Endothelial cell of umbilical vein (primary cell): ENCODE measurements at places on chromosomes 13 and 19. TPM values are rescaled to one million over a fixed set of nuclear protein-coding genes. Genes with fewer than 3 reads are reported as not detected.

- no peaks in the 10 kb centered on the region for H3K36me3 ChIP-seq
- no peaks in the 10 kb centered on the region for H3K27me3 ChIP-seq
- peak; percentile 81 for DNase-seq
- peaks cover 32% of the 10 kb centered on the region for H3K4me1 ChIP-seq
Measured at GRCh38 chr13:76762721-76763120, 123.5 kb downstream of the KCTD12 start.

GRCh38 chr19:3580156-3580934, 4.9 kb upstream of the GIPC3 start:
- DNase-seq: peak; percentile 69
- no peak overlapping the region for H3K27ac ChIP-seq
- H3K4me3 ChIP-seq: no peak overlapping the region
- no peaks in the 10 kb centered on the region for H3K27me3 ChIP-seq

GRCh38 chr19:28686756-28687155, 526.2 kb downstream of the UQCRFS1 start:
- no peaks in the 10 kb centered on the region for H3K36me3 ChIP-seq
- DNase-seq: no peak
- no peaks in the 10 kb centered on the region for H3K27me3 ChIP-seq
- H3K27ac ChIP-seq: no peak overlapping the region
- no peak overlapping the region for H3K4me3 ChIP-seq
- no peaks in the 10 kb centered on the region for H3K4me1 ChIP-seq

GRCh38 chr13:32025730-32026129, 5.8 kb upstream of the FRY start:
- H3K4me1 ChIP-seq: peaks cover 3% of the 10 kb centered on the region
- no peak overlapping the region for H3K4me3 ChIP-seq
- DNase-seq: no peak
- H3K36me3 ChIP-seq: no peaks in the 10 kb centered on the region

GRCh38 chr19:55071129-55071502, 4.6 kb upstream of the EPS8L1 start:
- no peak for DNase-seq
- peaks cover 6% of the 10 kb centered on the region for H3K4me1 ChIP-seq
- peaks cover 20% of the 10 kb centered on the region for H3K27me3 ChIP-seq

- H3K27me3 ChIP-seq: no peaks in the 10 kb centered on the region
- H3K36me3 ChIP-seq: no peaks in the 10 kb centered on the region
- no peak overlapping the region for H3K4me3 ChIP-seq
- no peak overlapping the region for H3K27ac ChIP-seq
- DNase-seq: no peak
Measured at GRCh38 chr13:37616131-37616530, 17.6 kb upstream of the POSTN start.

DNA sequence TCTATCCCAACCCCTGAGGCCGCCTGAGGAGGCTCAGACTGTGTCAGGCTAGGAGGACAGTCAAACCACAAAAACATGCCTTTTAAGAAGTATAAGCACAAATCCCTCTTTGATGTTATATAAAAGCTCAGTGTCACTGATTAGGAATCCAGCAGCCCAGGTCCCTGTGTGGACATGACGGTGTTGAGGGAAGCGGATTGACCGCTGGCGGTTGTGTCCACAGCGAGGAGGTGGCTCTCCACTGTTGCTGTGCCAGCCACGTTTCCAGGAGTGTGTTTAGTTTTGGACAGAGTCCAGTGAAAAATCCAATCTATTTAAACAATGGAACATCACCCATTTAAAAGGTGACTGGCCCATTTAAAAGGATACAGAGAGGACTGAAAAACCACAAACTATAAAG, 7.5 kb upstream of the GJA3 start:
- no peak for DNase-seq
- no peak overlapping the region for H3K27ac ChIP-seq
- peaks cover 28% of the 10 kb centered on the region for H3K27me3 ChIP-seq
- H3K36me3 ChIP-seq: no peaks in the 10 kb centered on the region
- no peaks in the 10 kb centered on the region for H3K4me1 ChIP-seq

GRCh38 chr13:84962141-84962750, 837.0 kb downstream of the SLITRK6 start:
- H3K27me3 ChIP-seq: no peaks in the 10 kb centered on the region
- no peak for DNase-seq
- no peak overlapping the region for H3K4me3 ChIP-seq
- no peaks in the 10 kb centered on the region for H3K4me1 ChIP-seq
- H3K27ac ChIP-seq: no peak overlapping the region

DNA sequence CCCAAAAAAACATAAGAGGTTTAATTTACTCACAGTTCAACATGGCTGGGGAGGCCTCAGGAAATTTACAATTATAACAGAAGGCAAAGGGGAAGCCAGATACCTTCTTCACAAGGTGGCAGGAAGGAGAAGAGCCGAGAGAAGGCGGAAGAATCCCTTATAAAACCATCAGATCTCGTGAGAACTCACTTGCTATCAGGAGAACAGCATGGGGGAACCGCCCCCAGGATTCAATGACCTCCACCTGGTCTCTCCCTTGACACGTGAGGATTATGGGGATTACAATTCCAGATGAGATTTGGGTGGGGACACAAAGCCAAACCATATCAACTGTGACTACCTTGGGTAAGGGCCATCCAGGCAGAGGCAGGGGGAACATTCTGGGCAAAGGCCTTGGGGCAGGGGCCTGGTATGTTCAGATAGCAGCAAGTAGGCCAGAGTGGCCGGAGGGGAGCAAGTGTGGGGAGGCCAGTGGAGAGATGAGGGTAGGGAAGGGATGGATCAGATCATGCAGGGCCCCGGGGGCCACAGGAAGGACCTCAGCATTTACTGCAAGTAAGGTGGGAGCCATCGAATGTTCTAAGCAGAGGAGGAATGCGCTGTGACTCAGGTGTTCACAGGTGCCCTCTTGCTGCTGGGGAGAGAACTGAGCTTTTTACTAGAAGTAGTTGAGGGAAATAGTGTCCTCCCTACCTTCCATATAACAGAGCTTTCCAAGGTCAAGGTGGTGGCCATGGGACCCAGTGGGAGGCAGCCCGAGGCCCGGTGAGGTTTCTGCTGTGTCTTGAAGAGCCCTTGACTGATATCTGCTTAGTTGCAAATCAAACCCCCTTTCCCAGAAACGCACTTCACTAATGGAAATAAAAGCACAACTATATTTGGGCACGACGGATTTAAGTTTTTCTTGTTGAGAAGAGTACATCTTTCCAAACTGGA, 18.0 kb downstream of the RAB3D start:
- no peaks in the 10 kb centered on the region for H3K27me3 ChIP-seq
- DNase-seq: no peak
- H3K36me3 ChIP-seq: no peaks in the 10 kb centered on the region
- peaks cover 7% of the 10 kb centered on the region for H3K4me1 ChIP-seq

- no peaks in the 10 kb centered on the region for H3K4me1 ChIP-seq
- no peak for DNase-seq
- no peaks in the 10 kb centered on the region for H3K27me3 ChIP-seq
- no peak overlapping the region for H3K27ac ChIP-seq
- no peak overlapping the region for H3K4me3 ChIP-seq
Measured at GRCh38 chr13:70502944-70503343, 394.7 kb upstream of the KLHL1 start.

DNA sequence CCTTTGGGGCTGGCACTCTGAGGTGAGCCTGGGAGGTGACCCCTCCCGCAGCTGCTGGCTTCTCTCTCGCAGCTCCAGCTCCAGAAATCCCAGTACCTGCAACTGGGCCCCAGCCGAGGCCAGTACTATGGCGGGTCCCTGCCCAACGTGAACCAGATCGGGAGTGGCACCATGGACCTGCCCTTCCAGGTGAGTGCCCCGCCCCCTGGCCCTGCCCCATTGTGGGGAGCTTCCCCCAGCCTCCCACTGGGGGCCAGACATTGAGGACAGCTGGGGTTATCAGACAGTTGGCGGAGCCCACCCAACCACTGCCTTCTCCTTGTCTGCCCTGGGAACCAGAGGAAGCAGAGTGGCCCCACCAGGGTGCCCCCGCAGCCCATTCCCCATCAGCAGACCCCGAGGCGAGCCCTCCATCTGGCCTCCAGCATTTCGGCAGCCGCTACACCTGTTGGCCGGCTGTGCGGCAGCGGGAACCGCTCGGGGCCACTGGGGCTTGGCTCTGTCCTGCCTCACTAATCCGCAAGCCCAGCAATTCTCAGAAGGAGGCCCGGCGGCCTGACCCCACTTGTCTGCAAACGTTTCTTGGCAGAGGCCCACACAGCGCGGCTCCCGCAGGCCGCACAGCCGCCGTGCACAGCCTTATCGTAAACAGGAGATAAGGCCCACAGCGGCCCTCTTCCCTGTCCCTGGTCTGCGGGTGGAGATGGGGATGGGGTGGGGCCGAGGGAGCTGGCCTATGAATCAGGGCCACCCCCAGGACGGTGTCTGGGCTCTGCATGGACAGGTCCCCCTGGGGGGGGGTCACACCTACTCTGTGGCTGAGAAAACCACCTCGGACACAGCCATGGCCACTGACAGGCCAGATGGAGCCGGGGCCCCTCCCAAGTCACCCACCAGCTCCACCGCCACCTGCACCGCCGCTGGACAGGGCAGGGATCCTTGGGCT, 48.0 kb downstream of the COMP start:
- H3K4me3 ChIP-seq: no peak overlapping the region
- H3K27ac ChIP-seq: no peak overlapping the region
- H3K4me1 ChIP-seq: no peaks in the 10 kb centered on the region
- no peaks in the 10 kb centered on the region for H3K36me3 ChIP-seq
- H3K27me3 ChIP-seq: no peaks in the 10 kb centered on the region
- peak; percentile 10 for DNase-seq

DNA sequence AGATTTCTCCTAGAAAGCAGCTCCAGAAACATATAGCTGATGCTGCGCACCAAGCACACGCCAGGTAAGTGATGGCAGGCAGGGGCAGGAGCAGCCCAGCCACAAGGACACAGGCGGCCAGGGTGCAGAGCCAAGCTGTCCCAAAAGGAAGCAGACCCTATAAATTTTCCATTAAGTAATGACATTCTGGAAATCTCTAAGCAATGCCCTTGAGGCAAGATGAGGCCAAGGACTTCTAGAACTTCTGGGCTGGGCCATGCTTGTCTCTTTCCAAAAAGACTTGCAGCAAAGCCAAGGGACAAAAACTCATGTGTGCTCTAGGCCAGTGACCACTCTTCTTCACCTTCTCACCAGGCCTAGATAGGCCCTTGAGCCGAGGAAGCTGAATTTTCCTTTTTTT, 42.2 kb upstream of the EPHX3 start:
- H3K27me3 ChIP-seq: no peaks in the 10 kb centered on the region
- no peaks in the 10 kb centered on the region for H3K4me1 ChIP-seq
- no peak overlapping the region for H3K27ac ChIP-seq

- peak; percentile 44 for DNase-seq
- H3K27me3 ChIP-seq: no peaks in the 10 kb centered on the region
- no peak overlapping the region for H3K27ac ChIP-seq
- H3K4me3 ChIP-seq: no peak overlapping the region
- H3K36me3 ChIP-seq: peaks cover 8% of the 10 kb centered on the region
Measured at GRCh38 chr13:98454389-98454881, 122.5 kb downstream of the STK24 start.

GRCh38 chr13:50006426-50007135, 8.7 kb upstream of the KCNRG start:
- H3K4me3 ChIP-seq: no peak overlapping the region
- H3K4me1 ChIP-seq: no peaks in the 10 kb centered on the region
- no peak overlapping the region for H3K27ac ChIP-seq
- H3K27me3 ChIP-seq: no peaks in the 10 kb centered on the region
- DNase-seq: peak; percentile 25

GRCh38 chr13:33123066-33123859, 107.0 kb downstream of the KL start:
- peaks cover 51% of the 10 kb centered on the region for H3K4me1 ChIP-seq
- H3K4me3 ChIP-seq: no peak overlapping the region
- peak; percentile 65 for DNase-seq
- no peaks in the 10 kb centered on the region for H3K27me3 ChIP-seq
- peaks cover 8% of the 10 kb centered on the region for H3K36me3 ChIP-seq

DNA sequence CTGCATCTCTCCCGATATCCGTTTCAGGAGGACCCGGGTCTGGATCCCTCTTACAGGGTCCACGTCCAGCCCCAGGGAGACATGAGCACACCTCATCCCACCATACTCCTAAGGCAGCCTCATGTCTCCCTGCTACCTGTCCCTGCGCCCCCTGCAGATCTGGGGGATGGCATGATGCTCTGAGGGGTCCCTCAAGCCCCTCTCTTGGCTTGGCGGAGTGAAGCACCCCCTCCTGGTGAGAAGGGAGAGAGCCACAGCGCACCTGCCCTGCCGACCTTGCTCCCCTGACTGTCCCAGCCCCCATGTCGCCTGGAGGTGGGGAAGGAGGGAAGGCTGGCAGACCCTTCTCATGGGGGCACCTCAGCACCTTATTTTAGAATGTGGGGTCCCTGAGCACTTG, 21.5 kb upstream of the ARHGEF7 start:
- no peaks in the 10 kb centered on the region for H3K4me1 ChIP-seq
- no peak for DNase-seq
- no peak overlapping the region for H3K4me3 ChIP-seq
- no peak overlapping the region for H3K27ac ChIP-seq

DNA sequence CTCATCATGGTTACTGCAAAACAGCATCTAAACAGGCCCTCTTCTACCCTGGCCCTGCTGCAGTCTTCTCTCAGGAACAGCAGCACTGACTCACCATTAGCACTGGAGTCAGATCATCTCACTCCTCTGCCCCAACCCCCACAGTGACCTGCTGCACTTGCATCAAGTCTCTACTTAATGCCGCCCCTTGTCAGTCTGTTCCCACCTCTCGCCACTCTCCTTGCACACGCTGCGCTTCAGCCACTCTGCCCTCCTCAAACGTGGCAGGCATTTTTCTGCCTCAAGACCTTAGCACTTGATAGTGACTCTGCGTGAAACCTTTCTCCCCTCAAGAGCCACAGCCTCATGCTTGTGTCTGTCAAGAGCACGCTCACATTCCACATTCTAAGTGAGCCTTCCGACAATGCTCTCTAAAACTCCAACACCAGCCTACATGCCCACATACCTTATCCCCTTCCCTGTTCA, 22.1 kb downstream of the MIPEP start:
- H3K27me3 ChIP-seq: no peaks in the 10 kb centered on the region
- H3K36me3 ChIP-seq: no peaks in the 10 kb centered on the region

DNA sequence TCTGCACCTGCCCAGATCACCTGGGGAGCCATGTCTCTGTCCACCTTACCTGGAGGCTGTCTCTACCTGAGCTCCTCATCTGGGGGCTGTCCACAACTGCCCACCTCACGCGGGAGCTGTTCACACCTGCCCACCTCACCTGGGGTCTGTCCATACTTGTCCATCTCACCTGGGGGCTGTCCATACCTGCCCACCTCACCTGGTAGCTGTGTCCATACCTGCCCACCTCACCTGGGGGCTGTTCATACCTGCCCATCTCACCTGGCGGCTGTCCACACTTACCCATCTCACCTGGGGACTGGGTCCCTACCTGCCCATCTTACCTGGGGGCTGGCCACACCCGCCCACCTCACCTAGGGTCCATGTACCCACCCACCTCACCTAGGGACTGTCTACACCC, 10.0 kb upstream of the CPAMD8 start:
- H3K27me3 ChIP-seq: no peaks in the 10 kb centered on the region
- no peaks in the 10 kb centered on the region for H3K4me1 ChIP-seq
- DNase-seq: no peak
- H3K36me3 ChIP-seq: no peaks in the 10 kb centered on the region

- H3K27ac ChIP-seq: no peak overlapping the region
- no peaks in the 10 kb centered on the region for H3K27me3 ChIP-seq
Measured at GRCh38 chr19:1062387-1063029, 4.5 kb upstream of the ARHGAP45 start.

ZNF836 gene
- total RNA-seq: 7.2 and 9.3 TPM in 2 replicates

ZNF439 gene
- total RNA-seq: 0.33 TPM in 1 of 2 replicates, not detected in the other

NXNL1 gene
- total RNA-seq: not detected in 2 replicates

MRPL57 gene
- 19.5 and 23.1 TPM in 2 replicates for total RNA-seq

COX6B1 gene
- total RNA-seq: 300 and 327 TPM in 2 replicates

ITGBL1 gene
- total RNA-seq: 8.8 and 9.9 TPM in 2 replicates

ZNF547 gene
- total RNA-seq: 2.7 and 3.2 TPM in 2 replicates

CGB8 gene
- total RNA-seq: not detected in 2 replicates

FAM83E gene
- 1.7 and 3.5 TPM in 2 replicates for total RNA-seq

TMEM59L gene
- 0.25 and 0.97 TPM in 2 replicates for total RNA-seq
